Jurkat, Clone E6-1 (cell line): ENCODE measurements at places on chromosomes 5 and 9.

- DNase-seq = no peak
Measured at GRCh38 chr5:179605026-179605833, 18.2 kb downstream of the HNRNPH1 start.

DNA sequence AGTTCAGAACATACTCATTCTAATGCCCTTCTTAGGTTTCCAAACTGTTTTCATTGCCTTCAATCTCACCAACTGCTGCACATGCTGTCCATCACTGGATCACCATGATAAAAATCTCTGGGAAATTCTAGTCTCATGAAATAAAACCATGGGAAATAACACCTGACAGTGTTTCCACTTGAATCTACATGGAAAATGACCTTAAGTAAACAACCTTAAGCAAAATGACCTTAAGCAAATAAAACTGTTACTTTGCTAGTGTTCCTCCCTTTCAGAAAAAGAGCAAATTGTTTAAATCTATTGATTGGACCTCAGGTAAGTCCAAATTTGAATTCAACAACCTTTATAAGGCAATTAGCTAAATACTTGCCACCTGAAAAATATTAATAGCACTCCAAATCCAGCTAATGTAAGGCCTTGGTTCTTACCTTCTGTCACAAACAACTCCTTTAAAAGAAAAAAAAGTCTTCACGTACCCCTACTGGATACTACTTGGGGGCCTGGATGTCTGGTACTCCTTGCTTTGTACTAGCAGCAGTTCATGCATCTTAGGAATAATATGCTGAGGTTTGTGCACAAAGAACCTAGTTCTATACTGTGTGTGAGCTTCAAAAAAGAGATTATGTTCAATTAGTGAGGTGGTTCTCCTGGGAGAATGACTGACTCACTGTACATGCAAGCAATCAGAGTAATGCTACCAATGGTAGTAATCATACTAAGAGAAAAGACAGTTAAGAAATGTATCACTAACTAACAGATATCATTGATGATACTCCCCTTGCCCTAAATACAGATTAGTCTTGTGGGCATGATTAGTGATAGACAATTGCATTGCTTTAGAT lies 630.4 kb downstream of the PSAT1 start:
- DNase-seq = no peak

- no peak for DNase-seq
Measured at GRCh38 chr5:89435347-89435746, 552.4 kb upstream of the MEF2C start.

GRCh38 chr9:116763770-116764169 lies 76.7 kb downstream of the TRIM32 start:
- no peak for DNase-seq

GRCh38 chr5:156423597-156423996 lies 96.6 kb downstream of the SGCD start:
- no peak for DNase-seq

GRCh38 chr5:102682101-102682647 lies 72.9 kb upstream of the PAM start:
- DNase-seq = no peak

GRCh38 chr5:128750155-128750554 lies 212.1 kb upstream of the FBN2 start:
- no peak for DNase-seq

GRCh38 chr5:116908537-116908936 lies 333.9 kb upstream of the SEMA6A start:
- DNase-seq = no peak

- no peak for DNase-seq
Measured at GRCh38 chr5:146388386-146388785, 49.7 kb downstream of the POU4F3 start.

- no peak for DNase-seq
Measured at GRCh38 chr9:79812099-79812498, 240.3 kb downstream of the TLE4 start.

DNA sequence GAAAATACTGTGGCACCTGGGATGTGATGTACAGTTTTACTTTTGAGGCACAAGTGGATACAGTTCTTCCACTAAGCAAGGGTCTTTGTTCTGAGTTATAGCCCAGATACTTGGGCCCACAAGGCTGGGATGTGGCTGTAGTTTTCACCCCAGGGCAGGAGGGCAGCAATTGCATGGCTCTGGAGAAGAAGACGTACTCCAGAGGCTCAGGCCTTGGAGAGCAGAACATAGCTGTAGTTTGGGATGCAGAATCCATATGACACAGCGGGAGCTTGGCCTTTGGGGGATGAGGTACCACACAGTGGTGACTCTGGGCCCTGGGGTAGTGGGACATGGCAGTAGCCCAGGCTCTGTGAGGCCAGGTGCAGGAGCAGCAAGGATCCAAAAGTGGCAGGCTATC lies 110.8 kb upstream of the FSTL4 start:
- no peak for DNase-seq

DNA sequence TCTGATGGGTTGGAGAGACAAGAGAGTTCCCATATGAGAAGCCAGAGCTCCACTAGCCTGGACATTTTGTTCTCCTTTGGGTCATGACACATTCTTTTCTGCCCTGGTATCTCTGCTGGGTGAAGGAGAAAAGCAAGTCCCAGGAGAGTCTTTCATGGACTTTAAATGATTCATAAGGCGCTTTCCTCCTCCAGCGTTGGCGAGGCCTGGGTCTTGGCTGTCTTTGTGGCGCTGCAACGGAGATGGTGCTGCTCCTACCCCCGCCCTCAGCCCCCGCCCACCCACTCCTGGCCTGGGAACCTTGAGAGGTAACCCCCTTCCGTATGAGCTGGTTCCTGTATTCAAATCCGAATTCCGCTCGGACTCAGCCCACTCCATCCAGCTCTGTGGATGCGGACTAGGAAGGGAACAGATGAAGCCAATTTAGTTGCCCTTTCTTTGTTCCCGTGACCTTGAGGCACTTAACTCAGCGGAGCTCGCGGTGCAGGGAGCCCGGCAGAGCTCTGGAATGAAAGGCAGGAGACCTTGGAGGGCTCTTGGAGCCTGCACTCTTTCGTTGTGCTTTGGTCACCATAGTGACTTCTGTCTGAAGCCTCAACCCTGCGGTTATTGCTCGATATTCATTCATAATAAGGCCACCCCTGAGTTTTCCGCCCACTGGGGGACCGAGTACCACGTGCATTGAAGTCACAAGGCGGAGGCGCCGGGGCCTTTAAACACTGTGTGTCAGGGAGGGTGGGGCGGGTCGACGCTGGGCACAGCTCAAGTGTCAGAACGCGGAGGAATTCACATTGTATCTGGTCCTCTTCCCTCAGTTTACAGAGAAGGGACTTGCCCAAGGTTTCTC lies 14.0 kb upstream of the PWWP2A start:
- DNase-seq = no peak

- no peak for DNase-seq
Measured at GRCh38 chr9:109910671-109911518, 130.9 kb downstream of the PALM2AKAP2 start.

GRCh38 chr9:121783521-121784507 lies 132.4 kb downstream of the DAB2IP start:
- DNase-seq = peak; percentile 88
